ENCODE measurements at places on chromosomes 2 and 18. TPM values are rescaled to one million over a fixed set of nuclear protein-coding genes. Genes with fewer than 3 reads are reported as not detected.

Gene KCNG2
- total RNA-seq: 0.27 TPM

Gene DLX2
- not detected for total RNA-seq

Gene VIT
- total RNA-seq: 2.1 TPM

Gene TGFA
- total RNA-seq: 0.14 TPM

Gene CYRIA
- 16.8 TPM for total RNA-seq

Gene ARHGEF33
- 0.15 TPM for total RNA-seq

Gene KIF1A
- total RNA-seq: not detected

Gene NEB
- total RNA-seq: 7,132 TPM

Gene COLEC11
- total RNA-seq: not detected

Gene CENPA
- total RNA-seq: not detected

Gene POTEC
- total RNA-seq: not detected

Gene DPP10
- not detected for total RNA-seq

Gene SPHKAP
- total RNA-seq: 0.07 TPM

Gene FAM124B
- 1.5 TPM for total RNA-seq

Gene SCYGR4
- not detected for total RNA-seq

Gene ASPRV1
- 1.0 TPM for total RNA-seq

Gene MYO1B
- 8.6 TPM for total RNA-seq

Gene PFN4
- total RNA-seq: 0.24 TPM

Gene RNF144A
- total RNA-seq: 14.5 TPM

GRCh38 chr2:144654523-144654922 lies 134.6 kb upstream of the ZEB2 start:
- DNase-seq: no peak

GRCh38 chr2:22458440-22458839 lies 926.5 kb upstream of the KLHL29 start:
- no peak for DNase-seq

GRCh38 chr2:67878743-67879142 lies 184.1 kb downstream of the C1D start:
- DNase-seq: no peak

GRCh38 chr18:62521593-62521992 lies 1.2 kb upstream of the ZCCHC2 start:
- DNase-seq: no peak

- no peak for DNase-seq
Observed at GRCh38 chr2:158692372-158693103, 102.6 kb upstream of the DAPL1 start.

- no peak for DNase-seq
Observed at GRCh38 chr2:209638346-209638745, 133.3 kb upstream of the UNC80 start.

DNA sequence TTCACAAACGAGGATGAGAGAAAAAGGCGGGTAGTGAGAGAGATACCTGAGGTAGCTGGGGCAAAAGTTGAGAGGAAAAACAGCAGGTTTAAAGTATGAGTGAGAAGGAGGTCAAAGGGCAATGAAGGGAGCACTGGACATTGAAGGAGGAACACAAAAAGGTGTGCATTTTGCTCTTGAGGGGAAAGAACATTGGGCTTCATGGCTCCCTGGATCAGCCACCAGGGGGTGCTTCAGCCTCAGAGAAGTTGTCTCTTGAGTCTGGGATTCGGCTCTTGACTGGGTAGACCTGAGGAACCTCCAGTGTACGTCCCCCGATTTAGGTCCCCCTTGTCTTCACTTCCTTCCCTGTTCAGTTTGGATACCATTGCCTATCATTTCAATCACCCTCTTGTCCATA lies 128.5 kb downstream of the RAPGEF4 start:
- peak; percentile 62 for DNase-seq

DNA sequence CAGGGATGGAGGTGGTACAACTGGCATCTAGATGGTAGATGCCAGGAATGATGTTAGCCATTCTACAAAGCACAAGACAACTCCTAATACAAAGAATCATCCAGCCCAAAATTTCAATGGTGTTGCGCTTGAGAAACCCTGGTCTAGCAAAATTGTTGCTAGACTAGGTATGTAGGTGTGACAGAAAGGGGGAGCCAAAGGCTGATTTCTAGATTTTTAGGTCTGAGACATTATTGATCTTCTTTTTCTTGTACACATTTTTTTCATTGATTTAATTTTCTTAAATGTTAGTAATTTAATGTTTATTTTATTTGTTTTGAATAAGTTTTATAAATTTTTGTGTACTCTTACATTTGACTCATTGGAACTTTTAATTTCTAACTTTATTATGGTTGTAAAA lies 216.4 kb downstream of the FSIP2 start:
- DNase-seq: no peak

GRCh38 chr2:174338671-174339560 lies 4.2 kb downstream of the SP9 start:
- no peak for DNase-seq

GRCh38 chr2:59594671-59595222 lies 958.7 kb downstream of the BCL11A start:
- no peak for DNase-seq

- no peak for DNase-seq
Observed at GRCh38 chr18:61570070-61570469, 236.8 kb downstream of the CDH20 start.

GRCh38 chr2:217971166-217971565 lies 31.6 kb downstream of the TNS1 start:
- DNase-seq: no peak

DNA sequence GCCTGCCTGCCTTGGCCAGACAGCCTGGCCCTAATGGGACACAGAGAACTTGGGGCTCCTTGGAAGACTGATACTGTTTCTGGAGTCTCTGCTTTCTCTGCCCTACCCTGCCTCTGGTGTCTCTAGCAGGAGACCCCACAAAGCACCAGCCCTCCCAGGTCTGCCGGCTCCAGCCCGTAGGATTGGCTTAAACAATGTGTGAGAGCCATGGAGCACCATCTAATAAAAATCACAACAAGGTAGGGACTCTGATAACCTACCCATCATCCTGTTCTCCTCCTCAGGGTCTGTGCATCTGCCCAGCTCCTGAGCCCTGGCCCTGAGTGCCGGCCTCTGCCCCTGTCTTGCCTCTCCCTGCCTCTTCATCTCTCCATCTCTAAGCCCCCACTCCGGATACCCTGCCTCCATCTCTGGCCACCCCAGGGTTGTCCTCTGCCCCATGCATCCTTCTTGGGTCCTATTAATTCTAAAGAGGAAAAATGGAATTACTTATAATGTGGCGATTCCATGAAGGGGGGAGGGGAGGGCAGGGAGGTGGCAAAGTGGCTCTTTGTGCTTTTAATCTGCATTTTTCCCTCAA lies 1.2 kb upstream of the ECEL1 start:
- DNase-seq: no peak

DNA sequence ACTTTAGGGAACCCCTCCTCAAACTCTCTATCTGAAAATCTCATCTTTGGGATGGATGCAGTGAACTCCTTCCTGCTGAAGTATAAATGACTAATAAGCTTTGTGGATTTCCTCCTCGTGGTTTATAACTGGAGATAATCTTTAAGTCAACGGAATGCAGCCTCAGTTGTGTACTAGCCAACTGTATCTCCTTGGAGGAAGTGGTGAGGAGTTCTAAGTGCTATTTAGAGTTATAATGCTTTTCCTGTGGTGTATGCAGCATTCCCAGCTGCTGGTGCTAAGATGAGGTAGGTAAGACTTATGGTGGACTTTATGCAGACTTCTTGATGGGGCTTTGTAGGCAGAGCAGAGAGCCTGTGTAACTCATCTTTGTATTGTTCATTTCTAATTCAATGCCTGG lies 90.9 kb downstream of the LYPD6B start:
- DNase-seq: no peak

DNA sequence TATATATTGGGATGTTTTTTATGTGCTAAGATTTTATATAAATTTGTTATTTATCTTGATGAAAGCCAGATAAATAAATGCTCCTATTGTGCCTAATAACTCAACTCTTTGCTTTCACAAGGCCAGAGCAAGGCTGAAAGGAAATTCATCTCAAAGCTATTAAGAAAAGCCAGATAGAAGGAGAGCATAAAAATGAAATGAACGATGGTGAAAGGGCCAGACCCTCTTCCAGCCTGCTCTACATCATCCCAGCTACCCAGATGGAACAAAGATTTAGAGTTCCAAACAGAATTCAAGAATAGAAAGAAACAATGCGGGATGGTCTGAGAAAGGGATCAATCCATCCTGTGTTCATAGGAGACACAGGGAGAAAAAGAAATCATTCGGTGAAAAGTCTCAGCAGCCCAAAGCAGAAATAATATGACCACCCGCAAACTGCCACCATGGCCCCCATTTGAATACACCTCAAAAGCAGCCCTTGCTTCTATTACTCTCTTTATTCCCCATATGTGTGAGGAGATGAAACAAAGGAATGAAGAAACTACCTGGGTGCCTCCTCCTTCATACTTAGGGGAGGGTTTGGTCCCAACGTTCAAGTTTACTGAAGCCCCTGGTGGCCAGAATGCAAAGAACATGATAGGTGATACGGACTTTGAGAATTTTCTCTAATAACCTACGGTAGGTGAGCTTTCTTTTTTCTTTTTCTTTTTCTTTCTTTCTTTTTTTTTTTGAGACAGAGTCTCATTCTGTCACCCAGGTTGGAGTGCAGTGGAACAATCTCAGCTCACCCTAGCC lies 110.1 kb upstream of the FBXO11 start:
- DNase-seq: no peak

DNA sequence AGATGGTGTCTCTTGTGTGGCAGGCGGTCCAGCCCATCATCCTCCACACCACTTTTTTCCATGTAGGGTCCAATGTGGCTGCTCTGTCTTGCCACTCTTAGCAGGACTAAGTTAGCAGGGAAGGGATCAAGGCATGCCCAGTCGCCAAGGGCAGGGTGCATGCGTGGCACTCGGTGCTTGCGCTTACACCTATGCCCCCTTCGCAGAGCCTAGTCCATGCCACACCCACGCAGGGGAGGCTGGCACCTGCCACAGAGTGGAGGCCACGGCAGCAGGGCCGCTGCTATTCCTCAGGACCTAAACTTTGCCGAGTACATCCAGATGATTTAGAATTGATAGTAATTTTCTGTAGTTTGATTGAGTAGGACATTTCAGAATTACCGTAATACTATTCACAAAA lies 59.5 kb downstream of the RALBP1 start:
- DNase-seq: no peak

DNA sequence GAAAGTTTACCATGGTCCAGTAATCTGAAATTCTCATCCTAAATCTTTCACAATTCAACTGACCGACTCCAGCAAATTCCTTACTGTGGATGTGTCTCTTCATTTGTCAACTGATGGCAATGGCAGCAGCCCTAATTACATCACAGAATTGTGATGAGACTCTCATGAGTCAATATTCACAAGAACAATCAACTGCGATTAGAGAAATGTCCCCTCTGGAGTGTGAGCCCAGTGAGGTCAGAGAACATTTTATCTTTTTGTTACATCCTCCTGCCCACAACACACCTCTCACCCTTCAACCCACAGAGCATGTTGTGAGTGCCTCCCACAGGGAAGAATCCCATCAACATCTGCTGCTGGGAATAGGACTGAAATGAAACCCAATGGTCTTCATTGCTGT lies 73.6 kb downstream of the CD226 start:
- DNase-seq: no peak

- DNase-seq: peak; percentile 17
Observed at GRCh38 chr2:28329184-28329583, 63.5 kb upstream of the FOSL2 start.

- DNase-seq: no peak
Observed at GRCh38 chr2:11628675-11629074, 41.3 kb downstream of the NTSR2 start.

GRCh38 chr18:523561-523960 lies 23.1 kb upstream of the COLEC12 start:
- no peak for DNase-seq

DNA sequence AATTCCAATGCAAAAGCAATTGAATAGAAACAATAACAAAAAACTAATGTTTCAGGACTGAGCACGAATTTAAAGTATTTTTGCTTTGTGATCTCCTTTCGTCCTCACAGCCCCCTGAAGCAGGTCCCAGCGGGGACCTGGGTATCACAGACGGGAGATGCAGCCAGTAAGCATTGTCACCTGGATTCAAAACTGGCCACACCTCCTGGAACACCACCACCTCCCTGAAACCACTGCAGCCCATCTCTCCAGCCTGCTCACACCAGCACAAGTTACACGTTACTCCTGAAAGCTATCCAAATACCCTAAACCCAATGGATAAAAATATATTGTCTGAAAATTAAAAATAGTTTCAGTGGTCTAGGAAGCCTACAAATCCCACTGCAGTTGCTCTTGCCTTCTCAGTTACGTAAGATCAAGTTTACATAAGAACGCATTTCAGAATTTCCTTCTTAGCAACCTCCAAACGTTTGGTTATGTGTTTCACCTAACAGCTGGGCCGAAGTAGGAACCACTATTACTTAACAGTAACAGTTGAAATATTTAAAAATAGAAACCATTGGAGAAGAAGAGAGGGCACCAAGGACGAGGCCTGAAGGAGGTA lies 178.0 kb downstream of the HDAC4 start:
- no peak for DNase-seq

GRCh38 chr2:230202430-230203109 lies 17.2 kb downstream of the SP110 start:
- no peak for DNase-seq

DNA sequence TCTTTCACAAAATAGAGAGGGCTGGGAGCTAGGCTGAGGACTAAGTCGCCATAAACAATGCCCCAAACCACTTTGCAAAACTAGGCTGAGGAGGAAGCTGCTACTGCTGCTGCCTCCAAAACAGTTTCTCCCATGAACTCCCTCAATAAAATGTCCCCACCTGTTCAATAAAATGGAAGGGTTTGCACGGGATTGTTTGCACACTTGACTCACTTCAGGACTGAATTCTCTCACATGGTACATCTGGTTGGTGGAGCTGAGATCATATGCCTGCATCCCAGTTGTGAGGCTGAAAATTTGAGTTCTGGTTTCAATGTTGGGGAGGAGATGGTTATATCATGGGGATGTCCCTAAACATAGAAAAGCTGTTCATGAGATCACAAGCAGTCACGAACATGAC lies 26.5 kb downstream of the NCKAP5 start:
- no peak for DNase-seq

DNA sequence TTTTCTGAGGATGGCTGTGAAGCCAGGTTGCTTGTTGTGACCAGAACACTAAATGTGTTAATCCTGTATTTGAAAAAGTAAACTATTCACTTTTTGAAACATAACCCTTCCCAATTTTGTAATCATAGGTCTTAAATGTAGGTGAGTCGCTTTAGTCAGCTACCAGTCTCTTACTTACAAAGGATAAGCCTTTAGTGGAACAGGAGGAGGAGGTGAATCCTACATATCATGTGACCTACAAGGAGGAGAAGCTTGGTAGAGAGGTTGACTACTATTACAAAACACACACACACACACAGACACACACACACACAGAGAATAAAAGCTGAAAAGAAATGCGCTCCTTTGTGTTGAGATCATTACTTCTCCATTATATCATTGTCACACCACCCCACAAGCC lies 59.9 kb upstream of the SPAG16 start:
- no peak for DNase-seq

DNA sequence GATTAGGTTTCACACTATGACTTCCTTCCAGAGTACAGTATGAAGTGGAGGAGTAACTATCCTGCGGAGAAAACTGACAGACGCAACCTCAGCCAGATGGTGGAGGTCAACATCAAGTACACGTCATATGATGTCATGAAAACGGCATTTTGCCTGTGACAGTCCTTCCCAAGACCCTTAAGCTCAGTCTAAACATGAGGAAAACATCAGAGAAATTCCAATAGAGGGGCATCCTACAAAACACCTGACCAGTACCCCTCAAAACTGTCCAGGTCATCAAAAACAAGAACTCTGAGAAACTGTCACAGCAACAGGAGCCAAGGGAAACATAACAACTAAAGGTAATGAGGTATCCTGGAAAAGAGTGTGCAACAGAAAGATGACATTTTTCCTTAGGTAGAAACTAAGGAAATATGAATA lies 1.7 kb downstream of the RNU4ATAC start:
- no peak for DNase-seq

All from psoas muscle (tissue), 8 donors.